ENCODE measurements at places on chromosomes 7 and 10.

DNA sequence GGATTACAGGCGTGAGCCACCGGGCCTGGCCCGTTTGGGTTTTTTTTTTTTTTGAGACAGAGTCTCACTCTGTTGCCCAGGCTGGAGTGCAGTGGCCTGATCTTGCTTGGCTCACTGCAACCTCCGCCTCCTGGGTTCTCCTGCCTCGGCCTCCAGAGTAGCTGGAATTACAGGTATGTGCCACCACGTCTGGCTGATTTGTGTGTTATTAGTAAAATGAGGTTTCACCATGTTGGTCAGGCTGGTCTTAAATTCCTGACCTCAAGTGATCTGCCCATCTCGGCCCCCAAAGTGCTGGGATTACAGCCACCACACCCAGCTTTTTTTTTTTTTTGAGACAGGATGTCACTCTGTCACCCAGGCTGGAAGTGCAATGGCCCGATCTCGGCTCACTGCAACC, 5.9 kb upstream of the BAIAP2L1 start:
- no peak for DNase-seq

DNA sequence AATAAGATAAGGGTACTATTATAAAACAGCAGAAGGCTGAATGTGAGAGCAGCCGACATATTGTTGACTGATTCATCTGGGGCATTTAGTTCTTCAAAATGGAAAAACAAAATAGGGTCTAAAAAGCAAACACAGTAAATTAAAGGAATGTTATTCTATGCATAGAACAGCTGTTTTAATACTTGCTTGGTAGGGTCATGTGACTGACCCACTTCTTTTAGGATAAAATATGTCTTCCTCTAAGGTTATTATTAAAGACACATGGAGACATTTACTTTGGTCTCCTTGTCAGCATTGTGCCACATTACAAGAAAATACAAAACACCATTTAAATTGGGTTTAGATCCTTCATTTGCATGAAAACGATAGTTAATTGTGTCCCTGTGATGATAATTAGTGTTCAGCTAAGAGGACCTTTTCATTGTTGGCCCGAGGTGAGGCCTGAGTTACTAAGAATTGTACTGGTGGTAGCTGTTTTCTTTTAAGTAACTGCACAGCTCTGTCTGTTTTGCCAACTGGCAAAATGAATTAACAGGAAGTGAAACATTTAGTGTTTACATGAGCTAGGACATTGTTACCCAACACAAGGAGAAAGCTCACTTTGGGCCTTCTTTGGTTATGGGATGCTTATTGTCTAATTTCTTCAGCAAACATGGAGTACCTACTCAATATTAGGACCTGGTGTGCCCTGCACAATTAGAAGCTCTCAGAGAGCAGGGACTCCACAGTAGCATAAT, 764.4 kb downstream of the LRMDA start:
- DNase-seq: no peak

DNA sequence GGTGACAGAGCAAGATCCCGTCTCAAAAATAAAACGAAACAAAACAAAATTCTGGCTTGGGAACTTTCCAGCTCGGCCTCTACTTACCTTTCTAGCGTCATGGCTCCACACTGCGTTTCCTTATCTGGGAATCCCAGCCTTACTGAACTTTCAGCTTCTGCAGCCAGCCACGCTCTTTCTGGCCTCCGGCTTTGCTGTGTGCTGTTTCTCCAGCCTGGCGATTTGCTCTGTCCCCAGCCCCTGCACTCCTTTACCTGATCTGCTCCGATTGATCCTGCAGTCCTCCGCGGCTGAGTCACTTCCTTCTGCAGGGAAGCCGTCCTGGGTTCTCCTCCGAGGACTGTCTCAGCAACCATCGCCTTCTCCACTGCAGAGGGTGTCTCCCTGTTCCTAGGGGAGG, 71.0 kb upstream of the FAM171A1 start:
- no peak for DNase-seq

DNA sequence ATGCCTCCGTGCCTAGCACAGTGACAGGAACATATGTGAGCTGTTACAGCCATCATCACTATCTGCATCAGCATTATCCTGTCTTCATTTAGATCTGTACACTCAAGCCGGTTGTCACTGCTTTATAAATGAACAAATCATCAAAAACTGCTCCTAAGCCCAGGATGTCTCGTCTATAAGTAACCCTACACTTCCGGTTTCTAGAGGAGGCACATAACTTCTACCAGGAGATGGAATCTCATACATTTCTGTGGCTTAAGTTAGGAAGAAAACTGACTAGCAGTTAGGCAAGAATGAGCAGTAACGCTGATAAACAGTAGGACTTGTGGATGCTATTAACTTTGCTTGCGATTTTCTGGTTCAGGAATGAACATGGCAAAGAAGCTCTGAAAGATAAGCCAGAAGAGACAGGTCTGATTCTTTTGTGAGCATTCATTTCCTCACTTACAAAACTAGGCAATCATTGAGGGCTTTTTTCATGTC, 1199.2 kb downstream of the SORCS3 start:
- no peak for DNase-seq

DNA sequence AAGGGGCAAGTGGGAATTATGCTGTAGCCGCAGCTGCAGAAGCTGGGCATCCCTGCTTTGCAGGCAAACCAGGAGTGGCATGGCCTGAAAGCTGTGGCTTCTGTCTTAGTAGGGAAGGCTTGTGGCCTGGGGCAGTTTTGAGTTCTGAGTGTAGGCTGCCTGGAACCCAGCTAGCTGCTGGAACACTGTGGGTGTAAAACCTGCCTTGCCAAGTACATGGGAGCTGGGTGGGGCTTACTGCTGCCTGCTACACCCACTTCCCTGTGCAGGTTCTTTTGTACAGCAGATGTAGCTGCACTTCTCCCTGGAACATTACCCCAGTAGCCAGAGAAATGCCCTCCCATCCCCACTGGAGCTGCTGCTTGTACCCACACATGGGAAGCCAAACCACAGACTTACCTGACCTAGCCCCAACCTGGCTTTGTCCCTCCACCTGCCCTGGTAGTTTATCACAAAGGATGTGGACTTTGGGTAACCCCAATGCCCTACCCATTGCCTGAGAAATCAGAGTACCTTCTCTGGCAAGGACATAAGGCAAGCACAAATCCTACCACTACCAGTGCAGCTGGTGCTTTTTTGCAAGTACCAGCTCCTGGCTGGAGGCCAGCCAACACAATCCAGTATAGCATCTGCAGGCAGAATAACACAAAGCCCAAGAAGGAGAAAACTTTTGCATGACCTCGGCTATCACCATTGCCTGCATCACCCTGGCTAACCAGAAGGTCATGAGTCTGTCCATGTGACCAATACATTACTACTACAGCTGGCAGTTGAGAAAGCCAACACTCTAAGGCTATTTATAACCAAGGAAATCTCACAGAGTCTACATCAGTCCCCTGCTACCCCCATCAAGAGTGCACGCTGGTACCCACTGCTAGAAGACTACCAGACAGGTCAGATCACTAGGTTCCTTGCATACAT, 26.5 kb upstream of the PPP1R3A start:
- DNase-seq: no peak

- no peak for DNase-seq
Observed at GRCh38 chr7:74051193-74051592, 23.2 kb downstream of the ELN start.

- no peak for DNase-seq
Observed at GRCh38 chr7:128861957-128862570, 592 bp upstream of the ATP6V1F start.

GRCh38 chr7:24403557-24403956, 119.6 kb downstream of the NPY start:
- no peak for DNase-seq

GRCh38 chr10:34396663-34397062, 418.4 kb downstream of the PARD3 start:
- DNase-seq: no peak

- no peak for DNase-seq
Observed at GRCh38 chr7:144510621-144511020, 107.1 kb upstream of the NOBOX start.

GRCh38 chr7:155300641-155301452, 3.2 kb downstream of the INSIG1 start:
- DNase-seq: no peak

DNA sequence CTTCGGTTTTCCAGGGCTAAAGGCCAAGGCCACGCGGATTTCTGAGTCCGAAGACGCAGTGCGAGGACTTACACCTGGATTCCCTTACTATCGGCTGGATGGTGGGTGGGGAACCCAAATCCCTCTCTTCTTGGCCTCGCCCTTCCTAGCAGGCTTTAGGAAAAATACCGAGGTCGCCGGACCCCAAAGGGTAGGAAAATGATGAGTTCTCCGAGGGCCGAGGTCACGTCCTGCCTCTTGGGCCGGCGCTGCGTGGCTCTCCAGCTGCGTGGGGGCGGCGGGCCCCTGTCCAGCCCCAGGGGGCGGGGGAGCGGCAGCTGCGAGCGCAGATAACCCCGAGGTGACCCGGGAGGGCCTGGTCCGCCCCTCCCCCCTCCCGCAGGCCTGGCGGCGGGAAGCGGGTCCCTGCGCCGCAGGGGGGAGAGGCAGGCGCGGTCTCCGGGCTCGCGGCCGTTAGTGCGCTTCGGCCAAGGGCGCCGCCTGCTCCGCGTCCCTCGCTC, 805 bp upstream of the HMX3 start:
- no peak for DNase-seq

DNA sequence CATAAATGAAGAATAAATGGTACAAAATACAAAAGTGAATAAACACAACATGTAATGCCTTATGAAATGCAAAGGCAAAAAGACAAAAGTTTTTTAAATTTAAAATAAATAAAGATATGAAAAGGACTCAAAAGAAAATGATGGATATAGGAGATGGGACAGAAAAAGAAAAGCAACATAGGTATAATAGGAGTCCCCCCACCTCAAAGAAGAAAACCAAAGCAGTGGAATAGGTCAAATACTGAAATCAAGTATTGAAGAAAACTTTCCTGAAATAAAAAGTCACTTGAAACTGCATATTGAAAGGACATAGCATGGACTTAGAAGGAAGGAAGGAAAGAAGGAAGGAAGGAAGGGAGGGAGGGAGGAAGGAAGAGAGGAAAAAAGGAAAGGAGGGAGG, 110.0 kb upstream of the FAM204A start:
- no peak for DNase-seq

Data from activated naive CD8-positive, alpha-beta T cell treated with anti-CD3 and anti-CD28 coated beads for 36 hours (primary cell).